A549 treated with Mapracorat at 1 μM for 4 hours (cell line): ENCODE measurements at places on chromosomes 6 and 20. TPM values are rescaled to one million over a fixed set of nuclear protein-coding genes. Genes with fewer than 3 reads are reported as not detected.

Gene GFRAL
- total RNA-seq, result not detected in 5 replicates

Gene ETV7
- total RNA-seq, result 0.10 to 0.26 TPM (median 0.15 TPM) in 4 of 5 replicates, not detected in the other

Gene NT5E
- total RNA-seq, result 25.9 to 38.4 TPM (median 32.7 TPM) in 5 replicates

Gene ZNF334
- not detected in 5 replicates for total RNA-seq

Gene MAK
- 0.08 to 0.24 TPM (median 0.13 TPM) in 5 replicates for total RNA-seq

Gene NEDD9
- 39.2 to 54.1 TPM (median 48.6 TPM) in 5 replicates for total RNA-seq

Gene MYBL2
- total RNA-seq, result 74.9 to 80.7 TPM (median 79.3 TPM) in 5 replicates

Gene OTOR
- not detected in 5 replicates for total RNA-seq

Gene CST1
- total RNA-seq, result 0.67 to 0.86 TPM (median 0.84 TPM) in 5 replicates
